ENCODE measurements at places on chromosomes 1 and 21. TPM values are rescaled to one million over a fixed set of nuclear protein-coding genes. Genes with fewer than 3 reads are reported as not detected.

Gene SPRR1B
- polyA plus RNA-seq: not detected

DNA sequence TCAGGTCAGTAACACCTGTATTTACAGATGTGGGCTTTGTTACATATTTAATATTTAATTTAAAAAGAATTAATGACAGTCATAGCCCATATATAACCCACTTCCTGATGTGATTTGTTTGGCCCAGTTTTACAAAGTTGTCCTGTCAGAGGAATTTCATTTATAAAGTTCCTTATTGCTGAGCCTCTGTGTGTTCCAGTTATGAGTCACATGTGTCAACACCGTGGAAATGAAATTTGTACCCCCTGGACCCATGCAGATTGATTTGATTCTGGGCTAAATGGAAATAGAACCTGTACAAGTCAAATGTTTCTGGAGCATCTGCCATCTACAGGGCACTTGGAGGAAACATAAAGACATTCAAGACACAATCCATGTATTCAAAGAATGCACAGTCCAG, 149.2 kb downstream of the CACNA1E start:
- no peaks in the 10 kb centered on the region for H3K4me1 ChIP-seq
- no peaks in the 10 kb centered on the region for H3K27me3 ChIP-seq
- H3K27ac ChIP-seq: no peak overlapping the region

DNA sequence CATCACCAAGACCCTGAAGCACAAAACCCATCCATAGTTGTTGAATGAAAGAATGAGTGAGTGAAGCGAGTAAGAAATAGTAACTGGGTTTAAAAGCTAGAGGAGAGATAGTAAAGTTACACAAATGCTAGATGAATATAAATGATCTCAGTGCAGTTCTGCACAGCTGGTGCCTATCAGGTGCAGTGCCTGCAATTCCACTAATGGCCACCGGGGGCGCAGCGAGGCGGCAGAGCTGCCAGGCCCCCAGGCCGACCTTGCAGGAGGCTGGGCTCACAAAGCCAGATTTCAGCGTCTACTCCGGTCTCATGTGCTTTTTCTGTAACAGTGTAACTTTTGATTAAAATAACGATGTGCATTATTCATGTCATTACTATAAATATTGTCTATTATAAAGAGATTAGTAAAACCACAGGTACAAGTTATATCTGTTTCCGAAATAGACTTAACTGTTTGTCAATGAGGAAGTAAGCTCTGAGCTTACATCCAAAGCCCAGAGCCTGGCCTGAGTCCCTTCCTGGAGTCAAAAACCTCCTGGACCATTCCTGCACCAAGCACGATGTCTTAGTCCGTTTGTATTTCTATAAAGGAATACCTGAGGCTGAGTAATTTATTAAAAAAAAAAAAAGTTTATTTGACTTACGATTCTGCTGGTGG, 477.6 kb downstream of the NPHP4 start:
- H3K27me3 ChIP-seq: no peaks in the 10 kb centered on the region
- H3K4me1 ChIP-seq: no peaks in the 10 kb centered on the region
- H3K4me3 ChIP-seq: no peak overlapping the region

Gene GIPC2
- polyA plus RNA-seq: 20.3 TPM

DNA sequence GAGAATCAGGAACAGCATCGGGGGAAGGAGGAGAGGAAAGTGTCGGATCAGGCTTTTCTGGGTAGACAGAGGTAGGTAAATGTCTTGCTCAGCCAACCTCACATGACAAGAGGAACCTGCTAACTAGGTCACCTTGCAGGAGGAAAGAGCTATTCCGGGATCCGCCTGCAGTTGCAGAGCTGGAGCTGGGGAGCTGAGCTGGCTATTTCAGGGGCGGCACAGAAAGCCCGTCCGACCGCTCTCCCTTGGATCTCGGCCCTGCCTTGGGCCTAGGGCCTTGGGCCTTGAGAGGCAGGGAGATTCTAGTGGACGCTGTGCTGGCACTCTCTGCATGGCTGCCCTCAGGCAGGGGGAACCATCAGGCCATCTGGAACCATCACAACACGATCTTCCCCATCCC, 56.5 kb upstream of the CTPS1 start:
- no peaks in the 10 kb centered on the region for H3K36me3 ChIP-seq
- no peak overlapping the region for H3K4me3 ChIP-seq
- no peaks in the 10 kb centered on the region for H3K27me3 ChIP-seq
- H3K4me1 ChIP-seq: no peaks in the 10 kb centered on the region

DNA sequence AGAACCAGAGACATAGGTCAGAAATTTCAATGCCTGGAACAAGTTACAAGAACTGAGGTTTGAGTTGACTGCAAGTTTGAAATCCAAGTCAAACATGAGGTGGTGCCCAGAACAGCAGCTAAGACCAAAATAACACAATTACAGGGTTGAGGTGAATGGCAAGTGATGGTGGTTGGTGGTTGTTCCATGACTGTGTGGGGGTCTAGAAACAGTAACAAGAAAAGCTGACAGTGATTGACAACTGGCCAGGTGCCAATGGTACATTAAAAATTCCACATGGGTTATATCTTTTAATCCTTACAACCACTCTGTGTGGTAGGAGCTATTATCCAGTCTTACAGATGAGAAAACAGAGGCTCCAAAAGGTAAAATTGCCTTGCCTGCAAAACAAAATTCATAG, 32.0 kb downstream of the RIMS3 start:
- no peak for DNase-seq
- no peak overlapping the region for H3K27ac ChIP-seq
- H3K36me3 ChIP-seq: no peaks in the 10 kb centered on the region

Gene C1orf94
- polyA plus RNA-seq: not detected

DNA sequence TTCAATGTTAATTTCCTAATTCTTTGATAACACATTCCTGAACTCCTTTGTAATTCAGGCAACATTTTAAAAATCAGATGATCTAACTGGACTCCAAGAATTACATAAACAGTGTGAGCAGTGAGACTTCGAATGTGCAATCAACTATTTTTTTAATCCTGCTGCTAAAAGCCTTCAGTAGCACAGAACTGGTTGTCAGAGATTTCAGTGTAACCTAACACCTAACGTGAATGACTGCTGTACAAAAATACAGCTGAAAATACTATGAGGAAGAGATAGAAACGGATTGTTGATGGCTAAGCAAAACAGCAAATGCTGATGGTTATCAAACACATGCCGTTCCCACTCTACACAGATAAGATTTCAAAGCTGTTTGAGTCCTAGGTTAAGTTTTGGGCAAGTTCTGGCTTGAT, 46.1 kb downstream of the APP start:
- H3K4me1 ChIP-seq: peaks cover 9% of the 10 kb centered on the region
- no peak for DNase-seq
- no peaks in the 10 kb centered on the region for H3K36me3 ChIP-seq
- no peaks in the 10 kb centered on the region for H3K27me3 ChIP-seq
- peak overlapping the region; percentile 11 for H3K27ac ChIP-seq
- no peak overlapping the region for H3K4me3 ChIP-seq

Gene KIRREL1
- polyA plus RNA-seq: 13.7 TPM

Gene ADCY10
- polyA plus RNA-seq: 0.28 TPM

- no peaks in the 10 kb centered on the region for H3K36me3 ChIP-seq
- no peak overlapping the region for H3K27ac ChIP-seq
- no peaks in the 10 kb centered on the region for H3K4me1 ChIP-seq
- DNase-seq: no peak
- no peaks in the 10 kb centered on the region for H3K27me3 ChIP-seq
Observed at GRCh38 chr1:99858286-99858685, 8.1 kb downstream of the AGL start.

- peak; percentile 39 for DNase-seq
- no peaks in the 10 kb centered on the region for H3K36me3 ChIP-seq
- H3K4me3 ChIP-seq: no peak overlapping the region
- no peak overlapping the region for H3K27ac ChIP-seq
- no peaks in the 10 kb centered on the region for H3K4me1 ChIP-seq
Observed at GRCh38 chr1:64320922-64321614, 117.6 kb downstream of the UBE2U start.

GRCh38 chr1:3312898-3313575, 141.4 kb upstream of the ARHGEF16 start:
- no peak overlapping the region for H3K4me3 ChIP-seq
- peaks cover 5% of the 10 kb centered on the region for H3K4me1 ChIP-seq
- DNase-seq: peak; percentile 75
- H3K27me3 ChIP-seq: peaks cover 20% of the 10 kb centered on the region
- H3K27ac ChIP-seq: peak overlapping the region; percentile 87
- no peaks in the 10 kb centered on the region for H3K36me3 ChIP-seq

DNA sequence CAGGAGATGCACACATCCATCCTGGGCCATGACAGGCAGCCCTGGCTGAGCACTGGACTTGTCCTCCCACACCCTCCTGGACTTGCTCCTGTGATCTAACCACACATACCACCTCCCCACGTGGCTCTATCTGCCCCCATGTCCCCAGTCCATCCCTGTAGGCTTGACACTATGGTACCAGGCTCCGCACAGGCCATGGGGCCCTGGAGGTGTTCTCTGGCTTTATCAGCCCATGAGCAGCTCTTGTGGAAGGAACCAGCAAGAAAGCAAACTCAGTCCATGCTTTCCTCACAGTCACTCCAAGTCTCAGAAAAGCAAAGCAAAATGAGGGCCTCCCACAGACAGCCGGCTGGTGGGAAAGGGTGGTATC, 61.6 kb downstream of the CD46 start:
- no peak overlapping the region for H3K4me3 ChIP-seq
- H3K4me1 ChIP-seq: peaks cover 87% of the 10 kb centered on the region
- no peaks in the 10 kb centered on the region for H3K36me3 ChIP-seq
- H3K27me3 ChIP-seq: no peaks in the 10 kb centered on the region
- peak; percentile 14 for DNase-seq

DNA sequence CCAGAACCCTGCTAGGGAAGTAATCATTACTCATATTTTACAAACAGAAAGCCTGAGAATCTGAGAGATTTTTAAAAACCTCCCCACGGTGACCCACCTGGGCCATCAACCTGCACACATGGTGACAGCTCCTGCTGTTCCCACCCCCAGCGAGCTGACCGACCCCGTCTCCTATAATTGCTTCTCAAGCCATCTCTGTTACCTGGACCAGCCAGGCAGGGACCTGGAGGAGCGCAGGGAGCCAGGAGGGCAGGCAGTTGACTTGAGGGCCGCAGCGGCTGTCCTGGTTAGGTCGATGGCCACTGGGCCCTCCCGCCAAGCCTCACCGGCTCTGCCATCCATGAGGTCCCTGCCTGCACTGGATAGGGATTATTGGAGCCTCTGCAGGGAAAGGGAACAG, 7.7 kb downstream of the TFF2 start:
- no peaks in the 10 kb centered on the region for H3K36me3 ChIP-seq
- H3K4me3 ChIP-seq: no peak overlapping the region
- H3K27ac ChIP-seq: no peak overlapping the region
- no peak for DNase-seq

- no peaks in the 10 kb centered on the region for H3K36me3 ChIP-seq
- no peak overlapping the region for H3K4me3 ChIP-seq
Observed at GRCh38 chr1:153389401-153389800, 1.5 kb downstream of the S100A8 start.

- no peaks in the 10 kb centered on the region for H3K27me3 ChIP-seq
- no peaks in the 10 kb centered on the region for H3K36me3 ChIP-seq
- peaks cover 9% of the 10 kb centered on the region for H3K4me1 ChIP-seq
Observed at GRCh38 chr1:15764269-15764764, 5.7 kb downstream of the FBLIM1 start.

GRCh38 chr1:56297208-56297607, 282.2 kb downstream of the PLPP3 start:
- H3K36me3 ChIP-seq: no peaks in the 10 kb centered on the region
- DNase-seq: no peak
- H3K4me1 ChIP-seq: no peaks in the 10 kb centered on the region
- H3K27me3 ChIP-seq: no peaks in the 10 kb centered on the region

DNA sequence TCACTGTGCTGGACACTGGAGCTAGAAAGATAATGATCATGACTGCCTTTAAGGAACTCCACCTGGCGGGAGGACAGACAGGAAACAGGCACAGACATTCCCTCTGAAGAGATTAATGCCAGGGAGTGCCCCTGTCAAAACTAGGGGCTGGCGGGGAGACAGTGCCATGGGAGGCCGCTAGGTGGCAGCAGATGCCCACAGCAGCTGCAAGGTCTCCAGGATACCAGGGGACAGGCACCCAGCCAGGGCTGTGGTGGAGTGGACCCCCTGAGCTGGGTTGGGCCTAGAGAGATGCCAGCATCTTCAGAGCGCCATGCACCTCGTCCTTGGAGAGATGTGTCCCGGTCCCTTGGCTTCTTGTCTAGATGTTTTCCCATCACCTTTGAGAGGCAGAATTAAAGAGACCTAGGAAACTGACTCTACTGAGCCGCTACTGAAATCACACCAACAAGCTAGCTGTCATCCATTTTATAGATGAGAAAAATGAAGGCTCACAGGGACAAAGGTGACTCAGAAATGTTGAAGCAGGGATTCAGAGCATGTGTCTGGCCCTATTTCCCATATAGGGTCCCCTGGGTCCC, 3.6 kb downstream of the REN start:
- no peaks in the 10 kb centered on the region for H3K36me3 ChIP-seq
- peak; percentile 93 for DNase-seq
- no peak overlapping the region for H3K4me3 ChIP-seq
- H3K27ac ChIP-seq: no peak overlapping the region
- no peaks in the 10 kb centered on the region for H3K27me3 ChIP-seq
- H3K4me1 ChIP-seq: no peaks in the 10 kb centered on the region

Gene GLMP
- polyA plus RNA-seq: 154 TPM

DNA sequence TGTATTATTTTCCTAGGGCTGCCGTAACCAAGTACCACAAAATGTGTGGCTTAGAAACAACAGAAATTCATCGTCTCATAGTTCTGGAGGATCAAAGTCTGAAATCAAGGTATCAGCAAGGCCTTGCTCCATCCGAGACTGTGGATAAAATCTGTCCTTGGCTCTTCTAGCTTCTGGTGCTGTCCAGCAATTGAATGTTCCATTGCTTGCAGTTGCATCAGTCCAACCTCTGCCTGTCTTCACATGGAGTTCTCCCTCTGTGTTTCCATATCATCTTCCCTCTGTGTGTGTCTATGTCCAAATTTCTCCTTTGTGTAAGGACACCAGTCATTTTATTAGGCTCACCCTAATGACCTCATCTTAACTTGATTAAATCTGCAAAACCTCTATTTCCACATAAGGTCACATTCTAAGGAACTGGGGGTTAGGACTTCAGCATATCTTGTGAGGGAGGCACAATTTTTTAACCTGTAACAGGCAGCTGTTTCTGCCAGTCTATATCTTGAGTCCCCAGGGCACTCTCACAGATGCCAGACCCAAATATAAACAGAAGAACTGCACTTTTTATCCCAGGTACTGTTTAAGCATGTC, 84.2 kb downstream of the ERG start:
- no peak overlapping the region for H3K4me3 ChIP-seq
- no peaks in the 10 kb centered on the region for H3K27me3 ChIP-seq
- H3K4me1 ChIP-seq: no peaks in the 10 kb centered on the region
- DNase-seq: no peak
- no peaks in the 10 kb centered on the region for H3K36me3 ChIP-seq
- H3K27ac ChIP-seq: no peak overlapping the region

DNA sequence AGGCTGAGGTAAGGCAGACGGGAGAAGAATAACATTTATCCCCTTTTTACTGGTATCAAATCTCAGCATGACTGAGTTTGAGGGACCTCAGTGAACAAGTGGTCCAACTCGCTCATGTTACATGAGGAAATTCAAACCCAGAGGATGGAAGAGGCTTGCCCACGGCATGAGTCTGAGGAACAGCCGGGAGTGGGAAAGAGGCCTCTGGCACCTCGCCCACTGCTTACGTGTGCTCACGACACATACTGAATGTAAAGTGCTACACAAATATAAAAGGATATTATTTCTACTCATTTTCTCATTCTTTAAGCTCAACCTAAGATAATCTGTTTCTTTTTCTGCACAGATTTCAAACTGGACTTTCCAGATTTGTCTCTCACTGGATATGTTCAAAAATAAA, 14.7 kb downstream of the BEND5 start:
- no peak overlapping the region for H3K4me3 ChIP-seq
- no peaks in the 10 kb centered on the region for H3K27me3 ChIP-seq
- peaks cover 12% of the 10 kb centered on the region for H3K36me3 ChIP-seq
- no peak for DNase-seq
